NCI-H2029 treated with DMSO at 0.1 percent for 48 hours (cell line): ENCODE measurements at places on chromosomes 5 and 9.

GRCh38 chr5:154483654-154484392 lies 5.8 kb upstream of the HAND1 start:
- no peak for DNase-seq

GRCh38 chr9:116953271-116953670 lies 266.2 kb downstream of the TRIM32 start:
- DNase-seq: no peak

DNA sequence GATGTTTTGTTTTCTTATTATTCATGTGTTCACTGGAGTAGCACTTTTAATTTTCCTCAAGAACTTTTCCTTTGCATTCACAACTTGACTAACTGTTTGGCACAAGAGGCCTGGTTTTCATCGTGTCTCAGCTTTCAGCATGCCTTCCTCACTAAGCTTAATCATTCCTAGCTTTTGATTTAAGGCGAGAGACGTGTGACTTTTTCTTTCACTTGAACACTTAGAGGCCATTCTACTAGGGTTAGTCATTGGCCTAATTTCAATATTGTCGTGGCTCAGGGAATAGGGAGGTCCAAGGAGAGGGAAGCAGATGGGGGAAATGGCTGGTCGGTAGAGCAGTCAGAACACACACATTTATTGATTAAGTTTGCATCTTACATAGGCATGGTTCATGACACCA lies 94.0 kb downstream of the ZNF462 start:
- no peak for DNase-seq

- no peak for DNase-seq
Observed at GRCh38 chr9:76878933-76879332, 27.0 kb downstream of the PRUNE2 start.

DNA sequence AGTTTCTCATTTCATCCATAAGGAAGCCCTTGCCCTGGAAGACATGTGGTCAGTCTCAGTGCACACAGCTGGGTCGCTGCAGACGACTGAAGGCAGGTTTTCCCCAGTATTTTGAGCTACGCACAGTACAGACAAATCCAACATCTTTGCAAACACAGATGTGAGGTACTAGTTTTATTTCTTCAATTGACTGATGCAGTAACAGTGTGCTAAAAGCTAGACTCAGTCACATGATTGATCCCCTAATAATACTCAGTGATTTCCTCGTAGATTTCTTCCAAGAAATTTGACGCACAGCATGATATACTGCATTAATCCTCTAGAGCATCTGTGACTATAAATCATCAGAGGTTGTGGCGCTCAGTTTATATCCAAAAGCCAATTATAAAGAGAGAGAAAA lies 346.1 kb downstream of the DIRAS2 start:
- DNase-seq: no peak

GRCh38 chr9:128550226-128550625 lies 2.2 kb upstream of the SPTAN1 start:
- no peak for DNase-seq

GRCh38 chr5:155750101-155750500 lies 576.9 kb upstream of the SGCD start:
- no peak for DNase-seq

DNA sequence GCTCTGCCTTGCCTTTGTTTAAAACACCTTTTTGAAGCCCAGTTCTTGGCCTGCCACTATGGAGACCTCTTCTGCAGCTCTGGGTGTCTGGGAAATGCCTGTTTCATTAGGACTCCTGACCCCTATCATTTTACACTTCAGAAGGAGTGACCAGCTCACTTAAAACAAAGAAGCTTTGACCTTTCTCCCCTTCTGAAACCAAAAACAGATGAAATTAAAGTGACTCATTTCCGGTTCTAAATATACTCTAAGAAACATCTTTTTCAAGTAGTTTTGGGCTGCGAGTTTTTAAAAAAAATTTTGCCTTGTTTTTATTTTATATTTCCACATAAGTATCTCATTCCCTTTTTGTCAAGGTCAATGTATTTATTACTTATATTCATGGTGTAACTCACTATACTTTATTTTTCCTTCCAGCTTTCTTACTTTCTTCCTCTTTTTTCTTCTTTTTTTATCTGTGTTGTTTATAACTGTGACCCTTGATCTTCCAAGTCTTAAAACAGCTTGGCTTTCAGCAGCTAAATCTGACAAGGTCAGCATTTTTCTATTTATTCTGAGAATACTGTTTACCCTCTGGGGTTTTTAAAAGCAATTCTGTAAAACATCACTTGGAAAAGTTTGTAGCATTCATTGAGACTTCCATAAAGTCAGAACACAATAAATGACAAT lies 672.9 kb downstream of the NR2F1-AS1 start:
- no peak for DNase-seq

GRCh38 chr5:111016801-111017200 lies 54.7 kb upstream of the TSLP start:
- DNase-seq: no peak

DNA sequence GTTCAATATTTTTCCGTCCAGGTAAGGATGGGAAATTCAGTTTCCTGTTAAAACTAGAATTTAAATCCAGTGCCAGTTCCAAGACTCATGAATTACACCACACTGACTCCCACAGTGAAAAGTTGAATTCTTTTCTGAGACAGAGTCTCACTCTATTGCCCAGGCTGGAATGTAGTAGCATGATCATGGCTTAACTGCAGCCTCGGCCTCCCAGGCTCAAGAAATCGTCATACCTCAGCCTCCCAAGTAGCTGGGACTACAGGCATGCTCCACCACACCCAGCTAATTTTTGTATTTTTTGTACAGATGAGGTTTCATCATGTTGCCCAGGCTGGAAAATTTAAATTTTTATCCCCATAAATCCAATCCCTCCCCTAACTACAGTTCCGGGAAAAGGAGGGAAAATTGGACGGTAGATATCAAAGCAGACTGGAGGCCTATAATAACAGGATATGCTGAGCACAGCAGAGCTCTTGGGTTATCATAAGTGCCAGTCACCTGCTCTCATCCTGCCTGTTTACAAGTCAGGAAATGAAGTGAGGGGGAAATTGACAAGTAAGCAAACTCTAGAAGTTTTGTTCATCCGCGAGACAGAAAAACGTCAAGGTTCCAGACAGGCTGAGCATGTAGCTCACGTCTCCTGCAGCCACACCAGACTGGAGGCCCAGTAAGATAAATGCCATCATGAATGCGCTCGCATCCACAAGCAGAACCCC lies 105.7 kb downstream of the UGCG start:
- DNase-seq: no peak

- no peak for DNase-seq
Observed at GRCh38 chr5:64269164-64269563, 103.5 kb downstream of the RNF180 start.

- no peak for DNase-seq
Observed at GRCh38 chr5:16049761-16050160, 129.8 kb downstream of the MARCHF11 start.

DNA sequence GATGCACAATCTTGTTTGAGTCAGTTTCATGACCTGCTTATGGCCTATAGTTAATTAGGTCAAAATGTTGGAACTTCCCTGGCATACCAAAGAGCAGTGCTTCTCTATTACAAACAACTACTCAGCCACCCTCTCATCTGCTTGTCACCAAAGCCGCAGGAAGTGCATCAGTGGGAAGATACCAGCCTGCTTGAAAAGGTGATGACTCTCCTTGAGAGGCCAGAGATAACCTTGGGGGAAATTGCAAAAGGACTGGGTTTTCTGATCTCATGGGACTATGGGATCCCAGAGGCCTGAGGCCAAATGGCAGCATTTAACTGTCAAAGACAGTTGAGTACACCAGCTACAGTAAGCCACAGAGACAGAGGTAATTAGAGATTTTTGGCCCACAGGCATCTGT lies 69.9 kb downstream of the C9orf57 start:
- no peak for DNase-seq

GRCh38 chr5:80988419-80988935 lies 28.3 kb downstream of the RASGRF2 start:
- no peak for DNase-seq

DNA sequence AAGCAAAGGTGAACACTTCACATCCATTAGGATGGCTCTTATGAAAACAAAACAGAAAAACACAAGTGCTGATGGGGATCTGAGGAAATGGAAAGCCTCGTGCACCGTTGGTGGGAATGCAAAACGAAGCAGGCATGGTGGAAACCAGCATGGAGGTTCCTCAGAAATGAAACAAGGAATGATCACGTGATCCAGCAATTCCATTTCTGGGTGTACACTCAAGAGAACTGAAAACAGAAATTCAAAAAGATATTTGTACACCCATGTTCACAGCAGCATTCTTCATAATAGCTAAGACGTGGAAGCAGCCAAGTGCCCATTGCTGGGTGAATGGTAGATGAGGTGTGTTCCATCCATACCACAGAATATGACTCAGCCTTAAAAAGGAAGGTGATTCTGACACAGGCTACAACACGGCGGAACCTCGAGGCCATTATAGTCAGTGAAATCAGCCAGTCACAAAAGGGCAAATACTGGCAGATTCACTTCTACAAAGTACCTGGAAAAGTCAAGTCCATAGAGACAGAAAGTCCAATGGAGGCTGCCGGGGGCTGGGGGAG lies 87.2 kb upstream of the RAPGEF1 start:
- no peak for DNase-seq

DNA sequence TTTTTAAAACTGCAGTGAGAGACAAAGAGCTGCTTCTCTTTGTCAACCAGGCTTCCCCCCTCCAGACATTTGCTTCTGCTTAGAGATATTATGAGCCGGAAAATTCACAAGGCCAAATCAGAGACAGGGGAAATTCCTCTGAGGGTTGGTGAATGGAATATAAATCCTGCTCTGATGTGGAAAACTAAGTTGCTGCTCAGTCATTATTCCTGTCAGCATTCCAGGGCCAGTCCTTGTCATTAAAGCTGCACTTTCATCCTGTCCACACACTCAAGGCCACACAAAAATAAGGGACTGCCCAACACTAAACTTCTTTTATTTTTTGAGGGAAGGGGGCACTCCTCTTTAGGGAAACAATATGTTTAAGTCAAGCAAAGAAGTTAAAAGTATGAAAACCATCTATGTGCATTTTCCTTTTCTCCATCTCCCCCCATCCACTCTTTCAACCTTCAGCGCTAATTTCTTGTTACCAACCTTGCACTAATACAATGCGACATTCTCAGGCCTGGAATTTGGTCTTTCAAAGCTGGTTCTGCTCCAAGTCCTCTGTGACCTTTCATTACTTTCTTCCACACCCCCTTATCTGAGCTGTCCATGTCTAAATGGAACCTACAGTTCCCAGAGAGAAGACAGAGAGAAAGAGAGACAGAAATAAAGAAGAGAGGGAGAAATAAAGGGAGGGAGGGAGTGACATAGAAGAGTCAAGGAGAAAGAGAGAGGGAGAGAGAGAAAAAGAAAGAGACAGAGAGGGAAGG lies 118.9 kb upstream of the S1PR3 start:
- DNase-seq: no peak

DNA sequence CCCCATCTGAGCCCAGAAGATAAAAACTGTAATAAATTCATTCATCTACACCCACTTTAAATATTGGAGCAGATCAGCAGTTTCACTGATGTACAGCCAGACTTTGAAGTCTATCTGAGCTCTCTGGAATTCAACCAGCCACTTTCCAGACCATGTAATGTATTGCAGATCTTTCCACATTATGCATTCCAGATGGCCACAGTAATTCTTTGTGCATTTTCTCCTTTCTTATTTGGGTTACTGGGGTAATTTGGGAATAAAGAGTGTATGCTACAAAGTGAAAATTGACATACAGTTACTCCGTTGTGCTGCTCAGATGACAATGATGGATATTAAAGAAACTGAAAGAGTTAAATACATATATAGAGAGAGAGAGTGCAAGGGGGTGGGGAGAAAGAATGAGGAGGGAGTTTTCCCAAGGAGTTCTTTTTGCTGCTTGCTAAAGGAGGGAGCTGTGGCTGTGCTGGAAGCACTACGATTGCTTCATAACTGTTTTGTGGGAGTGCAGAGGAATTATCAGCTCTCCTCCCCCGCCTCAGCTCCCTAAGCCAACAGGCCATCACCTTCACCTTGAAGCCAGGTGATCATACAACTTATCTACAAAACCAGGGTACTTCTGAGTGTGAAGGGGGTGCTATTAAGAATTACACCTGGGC lies 152.8 kb downstream of the GAS1 start:
- no peak for DNase-seq

- DNase-seq: no peak
Observed at GRCh38 chr9:83523684-83524083, 14.5 kb downstream of the FRMD3 start.

- no peak for DNase-seq
Observed at GRCh38 chr9:134288746-134289145, 37.5 kb upstream of the RXRA start.

GRCh38 chr5:142874540-142874939 lies 104.4 kb downstream of the ARHGAP26 start:
- peak; percentile 91 for DNase-seq

GRCh38 chr5:135376961-135377624 lies 21.9 kb downstream of the MACROH2A1 start:
- no peak for DNase-seq

DNA sequence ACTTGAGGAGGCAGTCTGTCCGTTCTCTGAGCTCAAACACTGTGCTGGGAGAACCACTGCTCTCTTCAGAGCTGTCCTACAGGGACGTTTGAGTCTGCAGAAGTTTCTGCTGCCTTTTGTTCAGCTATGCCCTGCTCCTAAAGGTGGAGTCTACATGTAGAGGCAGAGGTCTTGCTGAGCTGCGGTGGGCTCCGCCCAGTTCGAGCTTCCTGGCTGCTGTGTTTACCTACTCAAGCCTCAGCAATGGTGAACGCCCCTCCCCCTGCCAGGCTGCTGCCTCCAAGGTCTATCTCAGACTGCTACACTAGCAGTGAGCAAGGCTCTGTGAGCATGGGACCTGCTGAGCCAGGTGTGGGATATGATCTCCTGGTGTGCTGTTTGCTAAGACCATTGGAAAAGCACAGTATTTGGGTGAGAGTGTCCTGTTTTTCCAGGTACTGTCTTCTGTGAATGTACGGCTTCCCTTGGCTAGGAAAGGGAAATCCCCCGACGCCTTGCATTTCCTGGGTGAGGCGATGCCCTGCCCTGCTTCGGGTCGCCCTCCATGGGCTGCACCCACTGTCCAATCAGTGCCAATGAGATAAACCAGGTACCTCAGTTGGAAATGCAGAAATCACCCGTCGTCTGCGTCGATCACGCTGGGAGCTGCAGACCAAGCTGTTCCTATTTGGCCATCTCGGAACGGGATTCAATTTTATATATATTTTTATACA lies 58.5 kb downstream of the CNTRL start:
- peak; percentile 15 for DNase-seq

DNA sequence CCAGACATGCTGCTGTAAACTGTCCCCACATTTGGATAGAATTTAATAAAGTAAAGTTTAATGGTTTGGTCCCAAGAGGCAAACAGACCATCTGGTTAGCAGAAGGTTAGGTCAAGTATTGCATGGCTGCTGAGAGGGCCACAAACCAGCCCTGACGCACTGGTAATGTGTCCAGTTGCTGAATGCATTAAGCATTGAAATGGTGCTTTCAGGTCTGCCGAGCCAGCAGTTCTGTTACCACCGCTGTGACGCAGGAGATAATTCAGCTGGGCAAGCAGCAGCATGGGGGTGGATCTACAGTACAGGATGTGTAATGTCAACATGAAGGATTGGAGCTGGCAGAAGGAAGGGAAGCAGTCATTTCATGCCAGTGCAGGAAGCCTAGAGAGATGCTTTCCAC lies 16.0 kb downstream of the ZNF462 start:
- DNase-seq: peak; percentile 50
